Mammary epithelial cell (primary cell): ENCODE measurements at places on chromosomes 4 and X.

- DNase-seq: no peak
Observed at GRCh38 chr4:18645351-18645750, 623.8 kb upstream of the LCORL start.

- peak; percentile 90 for DNase-seq
Observed at GRCh38 chr4:68369142-68369805, 19.4 kb upstream of the YTHDC1 start.

GRCh38 chr4:152225680-152226079 lies 310.2 kb downstream of the FBXW7 start:
- DNase-seq: no peak

- peak; percentile 2 for DNase-seq
Observed at GRCh38 chr4:80540785-80541469, 205.4 kb downstream of the CFAP299 start.

DNA sequence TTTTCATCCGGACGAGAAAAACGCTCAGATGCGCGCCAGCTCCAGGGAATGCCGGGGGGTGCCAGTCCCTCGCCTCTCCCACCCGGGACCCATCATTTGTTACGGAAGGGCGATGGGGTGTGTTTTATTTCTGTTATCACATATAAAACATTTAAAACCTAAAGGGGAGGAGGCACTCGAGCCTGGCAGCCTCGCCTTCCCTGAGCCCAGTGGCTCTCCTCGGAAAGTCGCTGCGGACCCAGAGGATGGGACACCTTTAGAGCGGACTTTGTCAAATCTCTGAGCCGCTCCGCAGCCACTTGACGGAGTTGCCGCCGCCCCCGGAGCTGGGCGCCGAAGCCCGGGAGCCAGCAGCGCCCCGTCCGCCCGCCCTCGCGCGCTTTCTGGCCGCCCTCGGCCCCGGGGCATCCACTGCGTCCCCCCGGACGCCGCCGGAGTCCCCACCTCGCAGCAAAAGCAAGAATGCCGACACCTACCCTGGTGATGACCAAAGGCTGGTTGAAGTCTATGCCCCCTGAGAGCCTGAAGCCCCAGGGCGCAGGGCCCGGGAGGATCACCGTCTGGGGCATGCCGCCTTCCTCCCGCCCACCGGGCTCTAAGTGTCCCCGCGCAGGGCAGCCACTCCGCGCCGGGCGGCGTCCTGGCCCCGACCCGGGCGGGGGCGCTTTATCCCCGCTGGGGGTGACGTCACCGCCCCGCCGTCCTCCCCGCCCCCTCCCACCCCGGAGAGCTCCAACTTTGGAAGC lies at the start of gene PDLIM3:
Gene PDLIM3, minus strand, starts transcription at position 642 of the 746 bp plus-strand sequence. Its CDS starts 73 bp downstream, at position 569.
- DNase-seq: peak; percentile 15

DNA sequence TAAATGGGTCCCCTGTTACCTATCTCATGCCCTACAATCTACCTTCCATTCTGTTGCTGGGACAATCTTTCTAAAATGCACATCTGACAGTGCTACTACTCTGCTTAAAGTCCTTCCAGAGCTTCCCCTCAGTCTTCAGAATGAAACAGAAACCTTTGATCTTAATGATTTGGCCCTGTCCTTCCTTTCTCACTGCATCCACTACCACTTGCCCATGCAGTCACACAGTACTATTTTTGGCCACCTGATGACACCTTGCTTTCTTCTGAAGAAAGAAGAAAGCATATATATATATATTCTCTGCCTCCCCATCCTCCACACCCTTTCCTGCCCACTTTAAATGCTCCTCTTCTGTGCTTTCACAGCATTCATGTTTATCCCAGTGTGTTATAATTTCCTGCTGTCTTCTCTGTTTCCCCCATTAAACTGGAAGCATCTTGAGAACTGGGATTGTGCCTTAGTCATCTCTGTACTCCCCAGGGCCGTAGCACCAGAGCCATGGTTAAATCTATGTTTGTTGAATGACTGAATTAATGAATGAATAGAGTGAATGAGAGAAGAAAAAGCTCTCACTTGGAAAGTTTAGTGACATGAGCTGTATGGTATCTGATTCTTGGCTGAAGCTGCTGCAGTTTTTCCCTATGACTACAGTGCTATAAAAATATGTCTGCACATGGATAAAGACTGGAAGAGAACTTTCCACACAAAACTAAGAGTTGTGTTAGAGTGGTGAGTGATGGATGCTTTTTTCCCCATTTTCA lies 56.2 kb downstream of the RTL9 start:
- peak; percentile 38 for DNase-seq

GRCh38 chr4:77994194-77994721 lies 62.9 kb upstream of the FRAS1 start:
- peak; percentile 47 for DNase-seq

- DNase-seq: peak; percentile 77
Observed at GRCh38 chr4:17494258-17495190, 17.4 kb downstream of the QDPR start.

DNA sequence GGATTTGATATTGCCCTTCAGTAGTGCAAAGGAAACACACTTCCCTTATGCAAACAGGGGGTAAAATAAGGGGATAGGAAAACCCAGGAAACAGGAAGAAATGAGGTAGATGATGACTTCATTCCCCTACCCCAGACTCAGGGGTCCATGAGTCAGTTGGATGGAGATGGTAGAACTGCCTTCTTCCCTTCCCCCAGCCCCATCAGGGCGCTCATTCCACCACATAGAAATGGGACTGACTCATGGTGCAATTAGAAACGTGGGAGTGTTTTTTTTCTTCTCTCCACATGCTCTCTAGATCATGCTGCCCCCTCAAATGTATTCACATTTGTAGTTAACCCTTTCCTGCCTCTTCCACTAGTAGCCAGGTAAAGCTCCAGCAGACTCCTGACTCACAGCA lies 23.1 kb upstream of the ARMCX2 start:
- DNase-seq: no peak

DNA sequence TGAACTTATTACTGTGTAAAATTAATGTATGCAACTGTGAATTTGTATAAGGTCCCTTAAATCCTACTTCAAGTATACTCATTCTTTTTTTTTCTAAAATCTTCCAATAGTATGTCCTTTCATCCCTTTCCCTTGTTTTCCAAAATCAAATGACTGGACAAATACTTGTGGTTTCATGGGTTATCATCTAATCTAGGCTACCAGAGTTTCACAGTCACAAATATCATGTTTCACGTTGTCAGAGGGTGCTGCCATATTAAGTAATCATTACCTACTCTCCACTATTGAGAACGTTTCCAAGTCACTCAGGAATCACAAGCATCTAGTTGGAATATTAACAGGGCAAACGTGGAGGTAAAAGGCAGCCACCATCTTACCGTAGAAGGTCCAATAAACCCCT lies 1235.0 kb upstream of the TENM3 start:
- DNase-seq: peak; percentile 5

GRCh38 chr4:55159851-55160250 lies 34.5 kb upstream of the KDR start:
- no peak for DNase-seq

DNA sequence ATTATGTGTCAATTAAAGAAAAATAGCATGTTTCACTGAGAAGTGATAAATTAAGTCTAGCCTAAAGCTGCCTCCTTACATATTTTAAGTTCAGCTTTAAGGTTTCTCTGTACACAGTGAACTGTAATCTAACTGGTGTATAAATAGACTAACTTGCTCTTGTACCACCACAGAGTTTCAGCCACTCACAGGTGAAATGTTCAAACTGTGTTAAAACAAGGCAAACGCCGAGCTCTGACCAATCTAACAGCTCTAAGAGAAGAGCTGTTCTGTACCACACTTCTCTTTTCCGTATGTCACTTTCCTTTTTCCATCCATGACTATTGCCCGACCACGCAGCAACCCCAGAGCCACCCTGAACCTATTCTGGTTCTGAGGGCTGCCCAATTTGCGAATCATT lies 64.5 kb downstream of the DCHS2 start:
- no peak for DNase-seq

GRCh38 chrX:94053575-94053974 lies 379.6 kb downstream of the FAM133A start:
- DNase-seq: peak; percentile 64

- DNase-seq: peak; percentile 92
Observed at GRCh38 chrX:46325312-46325877, 219.8 kb downstream of the ZNF674 start.

DNA sequence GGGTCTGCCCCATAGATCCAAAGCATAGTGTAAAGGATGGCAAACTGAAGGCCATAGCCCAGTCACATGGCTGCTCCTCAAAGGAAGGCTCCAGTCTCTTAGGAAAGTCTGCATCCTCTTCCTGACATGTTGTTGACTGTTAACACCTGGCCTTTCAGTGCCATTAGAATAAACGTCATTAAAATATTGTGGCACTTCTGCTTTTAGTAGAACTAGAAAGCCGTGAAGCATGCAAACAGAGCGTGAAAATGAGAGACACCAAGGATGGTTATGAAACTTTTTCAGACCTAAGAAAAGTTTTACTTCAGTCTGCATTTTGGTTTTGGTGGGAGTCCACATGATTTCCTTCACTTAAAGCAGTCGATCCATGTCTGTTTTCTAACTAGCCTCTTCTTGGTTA lies 41.1 kb upstream of the AFF2 start:
- DNase-seq: no peak

DNA sequence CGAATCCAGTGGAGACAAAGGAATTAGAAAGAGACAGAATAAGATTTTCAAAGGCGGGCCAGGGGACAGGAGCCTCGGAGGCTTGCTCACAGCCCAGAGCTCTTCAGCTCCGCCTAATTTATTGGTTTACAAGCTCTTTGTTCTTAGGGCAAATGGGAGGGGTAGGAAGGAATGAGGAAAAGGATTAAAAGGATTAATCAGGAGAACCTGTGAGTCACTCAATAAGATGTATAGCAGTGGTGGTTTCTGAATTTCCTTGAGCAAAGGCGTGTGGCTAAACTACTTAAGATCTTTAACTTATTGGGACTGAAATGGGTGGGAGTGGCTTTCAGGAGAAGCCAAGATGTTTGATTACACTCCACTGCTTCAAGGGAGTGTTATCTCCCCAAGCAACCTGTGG lies 456.0 kb upstream of the SPANXN1 start:
- peak; percentile 78 for DNase-seq

- peak; percentile 62 for DNase-seq
Observed at GRCh38 chr4:6668391-6668790, 25.3 kb upstream of the S100P start.

DNA sequence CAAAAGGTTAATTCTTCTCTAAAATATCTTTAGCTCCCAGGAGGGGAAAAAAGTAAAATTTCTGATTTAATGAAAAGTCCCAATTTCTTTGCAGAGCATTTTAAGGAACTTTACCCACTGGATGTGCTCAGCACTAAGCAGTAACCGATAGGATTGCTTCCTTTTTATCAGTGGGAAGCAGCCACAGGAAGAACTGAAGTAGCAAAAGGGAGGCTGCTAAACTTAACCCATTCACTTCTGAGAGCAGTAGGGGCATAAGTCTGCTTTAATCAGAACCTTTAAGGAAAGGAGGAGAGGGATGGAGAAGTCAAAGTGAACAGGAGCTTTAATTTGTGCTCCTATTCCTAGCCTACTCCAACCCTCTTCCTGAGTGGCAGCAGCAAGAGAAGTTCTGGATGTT lies at the start of gene F8:
Gene F8, minus strand, starts transcription at position 139 of the 400 bp plus-strand sequence. CDS start 171 bp downstream, outside the sequence.
- DNase-seq: no peak
